ENCODE measurements at places on chromosomes 2 and 18. TPM values are rescaled to one million over a fixed set of nuclear protein-coding genes. Genes with fewer than 3 reads are reported as not detected.

- DNase-seq: no peak
These were observed 7.8 kb downstream of the ZNF892 start for GRCh38 chr2:95215018-95215612.

- DNase-seq: no peak
These were observed 140.7 kb downstream of the ACOXL start for GRCh38 chr2:110873056-110873502.

DNA sequence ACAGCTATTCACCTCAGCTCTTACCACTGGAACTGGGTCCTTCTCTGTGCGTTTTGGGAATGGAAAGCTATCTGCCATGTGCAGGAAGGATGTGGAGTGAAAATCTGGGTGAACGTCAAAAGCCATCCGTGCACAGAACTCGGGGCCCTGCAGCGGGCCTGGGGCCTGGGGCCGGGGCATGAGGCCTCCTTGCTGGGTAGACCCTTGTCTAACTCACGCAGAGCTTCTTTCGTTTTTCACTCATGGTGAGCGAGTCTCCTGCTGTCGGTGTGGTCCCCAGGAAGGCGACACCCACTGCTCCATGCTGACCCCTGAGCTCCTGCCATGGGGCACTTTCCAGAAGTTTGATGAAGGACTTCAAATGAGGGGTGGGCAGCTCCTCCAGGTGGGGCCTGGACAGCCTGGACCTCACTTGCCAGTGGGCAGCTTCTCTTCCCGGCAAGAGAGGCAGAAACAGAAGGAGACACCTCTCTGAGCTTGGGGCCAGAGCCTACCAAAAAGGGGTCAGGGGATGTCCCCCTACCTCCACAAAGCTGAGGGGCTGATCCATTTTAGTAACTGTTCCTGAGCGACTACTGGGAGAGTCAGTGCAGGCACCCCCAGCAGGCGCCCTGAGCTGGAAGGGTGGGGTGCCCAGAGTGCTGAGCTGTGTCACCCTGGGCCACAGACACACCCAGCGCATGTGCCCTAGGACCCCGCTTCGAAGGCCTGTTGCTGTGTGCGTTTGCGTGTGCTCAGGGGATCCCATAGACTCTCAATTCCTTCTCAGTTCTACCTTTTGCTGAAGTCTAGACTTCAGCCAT, 117.7 kb upstream of the HDAC4 start:
- no peak for DNase-seq

PDE11A gene
- 0.48 TPM for polyA plus RNA-seq

GRCh38 chr2:8364668-8365067, 317.2 kb upstream of the ID2 start:
- no peak for DNase-seq

LYPD6B gene
- polyA plus RNA-seq: not detected

DNA sequence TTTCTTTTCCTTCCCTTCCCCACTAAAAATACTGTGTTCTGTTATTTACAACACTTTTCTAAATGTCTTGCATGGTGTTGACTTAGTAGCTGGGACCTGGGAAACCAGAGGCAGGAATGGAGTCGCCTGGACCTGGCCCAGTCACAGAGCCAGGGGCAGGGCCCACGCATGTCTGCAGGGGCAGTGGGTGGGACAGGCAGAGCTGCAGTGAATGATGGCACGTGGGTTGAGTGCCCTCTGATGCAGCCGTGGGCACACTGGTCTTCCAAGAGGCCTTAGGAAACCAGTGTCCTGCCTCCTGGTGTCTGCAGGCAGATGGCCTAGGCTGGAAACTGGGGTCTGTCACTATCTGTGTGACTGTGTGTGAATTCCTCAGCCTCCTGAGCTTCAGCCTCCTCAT, 46.8 kb downstream of the ARHGEF4 start:
- DNase-seq: no peak

- DNase-seq: no peak
These were observed 35.5 kb downstream of the HS6ST1 start for GRCh38 chr2:128282976-128283810.

DNA sequence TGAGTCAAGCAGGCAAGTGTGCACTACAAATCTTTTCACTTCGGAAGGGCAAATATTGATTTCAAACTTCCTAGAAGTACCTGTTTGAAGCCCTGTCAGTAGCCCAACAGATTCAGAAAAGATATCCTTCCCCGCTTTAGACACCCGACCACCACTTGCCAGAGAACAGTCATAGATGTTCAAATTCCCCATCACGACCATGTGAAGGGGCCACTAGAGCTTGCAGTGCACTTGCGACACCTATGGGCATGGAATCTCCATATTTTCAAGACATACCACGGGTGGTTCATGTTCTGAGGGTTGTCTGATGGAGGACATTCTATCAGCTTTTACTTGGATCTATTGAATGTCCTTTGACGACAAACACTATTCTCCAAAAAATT, 23.8 kb downstream of the GNLY start:
- DNase-seq: no peak

- no peak for DNase-seq
These were observed 67.0 kb downstream of the ARHGAP28 start for GRCh38 chr18:6796511-6796910.

- DNase-seq: peak; percentile 49
These were observed 740.3 kb upstream of the RAB6C start for GRCh38 chr2:129239141-129239540.

GCFC2 gene
- polyA plus RNA-seq: 19.2 TPM

DTNB gene
- polyA plus RNA-seq: 4.3 TPM

- DNase-seq: no peak
These were observed 34.3 kb downstream of the ACSL3 start for GRCh38 chr2:222895144-222895543.

- peak; percentile 34 for DNase-seq
These were observed 664 bp downstream of the CAMKMT start for GRCh38 chr2:44362207-44363015.

- no peak for DNase-seq
These were observed 152.9 kb upstream of the NOSTRIN start for GRCh38 chr2:168649562-168649961.

DNA sequence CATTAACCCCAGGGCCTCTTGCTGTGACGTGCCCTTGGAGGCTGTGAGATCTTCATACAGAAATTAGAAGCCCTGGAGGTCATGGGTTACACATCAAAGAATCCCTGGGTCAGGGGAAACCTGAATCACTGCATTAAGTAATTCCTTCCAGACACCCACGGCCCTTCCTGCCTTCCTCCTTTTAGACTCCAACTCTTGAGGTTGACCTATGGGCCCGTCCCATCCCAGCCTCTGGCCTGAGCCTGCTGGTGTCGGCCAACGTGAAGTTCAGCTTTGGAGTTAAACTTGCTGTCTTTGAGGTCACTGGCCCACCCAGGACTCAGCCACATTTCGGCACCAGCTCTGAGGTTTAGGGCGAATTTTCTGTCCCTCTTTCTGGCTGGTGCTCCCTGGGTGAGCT, 198.3 kb downstream of the ACKR3 start:
- DNase-seq: no peak

DNA sequence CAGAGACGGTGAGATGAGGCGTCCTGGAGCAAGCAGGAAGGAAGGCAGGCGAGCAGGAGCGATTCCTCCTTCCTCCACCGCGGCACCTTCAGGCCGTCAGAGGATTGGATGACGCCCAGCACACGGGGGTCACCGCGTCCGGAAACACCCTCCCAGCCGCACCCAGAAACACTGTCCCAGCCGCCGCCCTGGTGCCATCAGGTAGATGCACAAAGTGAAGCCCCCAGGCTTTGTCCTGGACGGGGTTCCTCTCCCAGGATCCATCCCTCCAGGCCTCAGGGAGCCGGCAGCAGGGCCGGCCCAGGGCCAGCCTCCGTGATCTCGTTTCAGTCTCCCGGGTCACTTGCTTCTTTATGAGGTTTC, 31.5 kb downstream of the RTP5 start:
- DNase-seq: no peak

FSHR gene
- polyA plus RNA-seq: 0.73 TPM

- DNase-seq: no peak
These were observed 271.9 kb downstream of the GPD2 start for GRCh38 chr2:156708051-156708450.
